ENCODE measurements at places on chromosomes 13 and 19.

GRCh38 chr19:47107202-47107952 is 6.2 kb downstream of the ZC3H4 start:
- DNase-seq: no peak

GRCh38 chr13:74771964-74772363 is 637.8 kb upstream of the KLF12 start:
- no peak for DNase-seq

DNA sequence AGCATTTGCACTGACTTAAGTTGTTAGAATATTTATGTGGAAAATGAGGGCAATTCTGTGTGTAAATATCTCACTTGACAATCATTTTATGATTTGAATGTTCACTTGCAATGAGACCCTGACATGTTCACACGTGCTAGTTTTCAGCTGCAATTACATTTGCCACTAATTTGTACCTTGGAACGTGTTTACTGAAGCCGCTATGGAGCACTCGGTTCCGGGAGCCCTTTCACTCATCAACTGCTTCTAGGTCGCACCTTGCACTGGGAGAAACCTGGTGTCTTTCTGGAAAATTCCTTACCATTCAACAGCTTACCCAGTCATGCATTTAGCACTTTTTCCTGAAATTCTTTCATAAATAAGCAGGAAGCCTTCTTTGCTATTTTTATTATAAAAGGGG is 229.6 kb downstream of the ZIC5 start:
- no peak for DNase-seq

DNA sequence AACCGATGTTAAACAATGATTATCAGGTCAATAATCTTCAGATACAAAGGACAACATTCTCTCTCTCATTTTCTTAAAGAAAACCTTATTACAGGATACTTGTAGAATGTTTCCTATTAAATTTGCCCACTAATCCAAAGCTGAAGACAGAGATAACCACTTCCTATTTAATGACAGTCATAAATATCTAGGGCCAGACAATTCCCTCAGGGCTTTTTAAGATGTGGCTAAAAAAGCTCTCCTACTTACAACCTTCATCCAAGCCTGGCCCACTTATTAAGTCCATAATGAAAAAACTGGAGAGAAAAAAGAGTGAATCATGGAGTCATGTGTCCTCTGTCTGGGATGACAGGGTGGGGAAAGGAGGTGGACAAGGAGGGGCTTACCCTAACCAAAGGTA is 235.9 kb downstream of the KLF12 start:
- no peak for DNase-seq

DNA sequence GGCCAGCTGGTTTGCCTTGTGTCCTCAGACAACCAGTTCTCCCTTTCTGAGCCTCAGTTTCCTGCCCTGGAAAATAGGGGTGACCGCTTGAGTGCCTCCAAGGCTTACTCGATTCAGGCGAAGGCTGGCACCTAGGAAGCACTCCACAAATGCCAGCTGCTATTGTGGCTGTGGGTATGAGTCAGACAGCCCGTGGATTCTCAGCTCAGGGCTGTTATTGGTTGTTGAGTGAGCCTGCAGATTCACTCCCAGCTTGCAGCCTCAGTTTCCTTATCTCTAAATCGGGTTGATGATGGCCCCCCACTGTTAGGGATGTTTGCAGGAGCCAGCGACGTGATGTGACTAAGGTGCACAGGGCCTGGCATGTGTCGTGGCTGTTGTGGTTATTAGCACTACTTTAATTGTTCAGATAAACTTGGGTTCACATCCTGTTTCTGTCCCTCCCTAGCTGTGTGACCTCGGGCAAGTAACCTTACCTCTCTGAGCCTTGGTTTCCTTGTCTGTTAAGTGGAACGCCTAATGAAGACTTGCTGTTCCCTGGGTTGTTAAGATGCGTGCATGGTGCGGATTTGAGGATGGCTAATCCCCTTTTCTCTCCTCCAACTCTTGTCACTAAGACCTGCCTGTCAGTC is 2.4 kb downstream of the MARK4 start:
- no peak for DNase-seq

- no peak for DNase-seq
Observed at GRCh38 chr13:107883561-107884175, 331.7 kb downstream of the LIG4 start.

DNA sequence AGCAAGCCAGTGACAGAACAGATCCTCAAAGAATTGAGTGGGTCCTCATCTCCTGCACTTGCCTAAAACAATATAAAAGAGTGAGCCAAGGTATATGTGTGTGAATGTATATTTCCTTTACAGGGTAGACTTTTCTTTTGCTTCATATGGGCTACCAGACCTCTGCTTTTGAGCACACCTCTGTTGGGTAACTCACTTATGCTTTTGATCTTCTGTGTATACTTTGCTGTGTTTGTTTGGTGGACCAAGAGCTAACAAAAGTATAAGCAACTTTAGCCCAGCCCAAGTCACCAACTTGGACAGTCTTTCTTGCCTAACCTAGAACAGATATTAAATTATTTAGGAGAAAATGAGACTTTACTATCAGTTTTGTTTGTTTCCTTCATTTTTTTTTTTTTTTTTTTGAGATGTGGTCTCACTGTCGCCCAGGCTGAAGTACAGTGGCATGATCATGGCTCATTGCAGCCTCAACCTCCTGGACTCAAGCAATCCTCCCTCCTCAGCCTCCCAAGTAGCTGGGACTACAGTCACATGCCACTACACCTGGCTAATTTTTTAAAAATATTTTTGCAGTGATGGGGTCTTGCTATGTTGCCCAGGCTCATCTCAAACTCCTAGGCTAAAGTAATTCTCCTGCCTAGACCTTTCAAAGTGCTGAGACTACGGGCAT is 513.1 kb downstream of the DCT start:
- no peak for DNase-seq

- DNase-seq: no peak
Observed at GRCh38 chr13:71339005-71339404, 528.0 kb downstream of the DACH1 start.

DNA sequence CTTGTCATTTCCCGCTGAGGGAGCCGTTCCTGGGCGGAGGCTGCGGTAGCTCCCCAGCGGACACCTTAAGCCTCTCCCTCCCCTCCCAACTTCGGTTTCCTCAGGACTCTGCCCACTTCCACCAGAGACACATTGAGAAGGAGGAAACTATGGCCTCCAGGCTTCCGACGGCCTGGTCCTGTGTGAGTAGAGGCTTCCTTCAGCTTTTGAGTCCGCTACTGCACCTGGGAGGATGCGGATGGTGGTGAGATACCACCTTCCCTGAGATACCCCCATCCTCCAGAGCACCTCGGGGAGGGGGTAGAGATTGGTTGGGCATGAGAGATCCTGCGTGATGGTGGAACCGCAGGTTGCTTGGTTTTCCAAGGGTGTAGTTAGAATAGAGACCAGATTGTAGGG is 955 bp downstream of the ZNF274 start:
- DNase-seq: no peak

DNA sequence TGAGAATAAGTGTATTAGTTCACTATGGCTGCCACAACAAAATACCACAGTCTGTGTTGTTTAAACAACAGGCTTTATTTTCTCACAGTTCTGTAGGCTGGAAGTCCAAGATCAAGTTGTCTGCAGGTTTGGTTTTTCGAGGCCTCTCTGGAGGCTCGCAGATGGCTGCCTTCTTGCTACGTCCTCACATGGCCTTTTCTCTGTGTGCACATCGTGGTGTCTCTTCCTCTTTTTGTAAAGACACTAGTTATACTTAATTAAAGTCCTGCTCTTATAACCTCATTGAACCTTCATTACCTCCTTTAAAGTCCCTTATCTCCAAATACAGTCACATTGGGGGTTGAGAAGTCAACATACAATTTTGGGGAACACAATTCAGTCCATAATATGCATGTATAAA is 10.6 kb downstream of the CSNK1A1L start:
- DNase-seq: no peak

Data from HAP-1 (cell line).